ENCODE measurements at places on chromosomes 1 and 21.

GRCh38 chr21:35257413-35257812 lies 208.3 kb upstream of the RUNX1 start:
- DNase-seq, result no peak

- DNase-seq, result no peak
Measured at GRCh38 chr21:44785620-44786335, 15.8 kb downstream of the UBE2G2 start.

- DNase-seq, result no peak
Measured at GRCh38 chr1:85734931-85735330, 26.7 kb upstream of the ZNHIT6 start.

GRCh38 chr1:173353350-173353749 lies 123.8 kb upstream of the PRDX6 start:
- no peak for DNase-seq

- DNase-seq, result no peak
Measured at GRCh38 chr21:31405604-31406003, 61.5 kb upstream of the TIAM1 start.

DNA sequence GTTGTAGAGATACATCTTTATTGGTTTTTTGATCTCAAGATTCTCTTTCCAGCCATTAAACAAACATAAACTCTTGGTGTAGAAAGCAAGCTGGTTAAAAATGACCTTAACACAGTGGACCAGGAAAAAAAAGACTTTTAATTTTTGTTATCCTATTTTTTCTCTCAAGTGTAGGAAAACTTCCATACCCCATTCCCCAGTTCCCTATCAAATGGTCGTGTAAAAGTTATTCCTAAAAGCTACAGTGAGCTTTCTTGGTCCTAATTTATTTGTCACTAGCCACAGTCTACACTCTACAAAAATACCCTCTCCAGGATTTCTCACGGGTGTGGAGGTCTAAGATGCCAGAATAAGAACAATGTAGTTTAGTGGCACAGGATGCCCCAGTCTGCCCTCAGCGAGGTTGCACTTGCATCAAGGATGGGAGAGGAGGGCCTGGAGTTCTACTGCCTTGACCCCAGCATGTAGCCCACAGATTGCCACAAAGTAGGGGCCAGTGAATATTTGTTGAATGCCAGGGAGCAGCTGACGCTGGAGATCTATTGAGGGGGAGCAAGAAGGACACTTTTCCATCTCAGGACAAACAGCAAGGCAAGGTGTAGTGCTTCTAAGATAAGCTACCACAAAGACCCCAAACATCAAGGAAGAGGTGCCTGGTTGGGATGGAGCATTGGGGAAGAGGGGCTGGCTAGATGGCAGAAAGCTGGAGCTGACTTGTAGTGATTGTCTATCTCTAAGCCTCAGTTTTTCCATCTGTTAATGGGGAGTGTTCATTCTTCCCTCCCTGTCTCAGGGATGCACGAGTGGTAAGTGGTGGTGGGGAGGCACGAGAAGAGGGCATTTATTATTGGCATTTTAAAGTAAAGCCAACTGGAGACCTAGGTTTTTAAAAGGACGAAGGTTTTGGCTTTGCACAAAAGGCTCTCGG lies 1.8 kb downstream of the MYCL start:
- no peak for DNase-seq

- no peak for DNase-seq
Measured at GRCh38 chr1:10973552-10973951, 38.9 kb upstream of the TARDBP start.

DNA sequence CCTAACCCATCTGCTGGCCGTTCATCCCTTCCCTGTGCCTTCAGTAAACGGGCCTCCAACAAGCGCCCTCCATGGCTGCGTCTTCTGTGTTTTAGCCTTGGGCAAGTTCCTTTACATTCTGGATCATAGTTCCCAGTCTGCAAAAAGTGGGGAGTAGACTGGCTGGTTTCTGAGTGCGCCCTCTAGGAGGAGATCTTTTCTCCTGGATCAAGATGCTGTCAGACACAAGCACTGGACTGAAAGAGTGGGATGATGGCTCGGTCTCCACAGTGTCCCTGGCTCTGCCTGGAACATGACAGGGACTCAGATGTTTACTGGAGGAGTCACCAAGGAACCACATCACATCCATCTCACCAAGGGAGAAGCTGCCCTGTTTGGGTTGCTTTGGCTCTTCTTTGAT lies 88.8 kb downstream of the PRDM2 start:
- DNase-seq, result no peak

- DNase-seq, result no peak
Measured at GRCh38 chr1:23923592-23924499, 10.7 kb upstream of the CNR2 start.

GRCh38 chr21:37264808-37265207 lies 2.3 kb downstream of the VPS26C start:
- no peak for DNase-seq
